Stimulated activated CD8-positive, alpha-beta memory T cell treated with anti-CD3 and anti-CD28 coated beads, Interleukin-15, amount 100 ng/mL, for 24 hours (primary cell): ENCODE measurements at places on chromosomes 16 and 17.

- DNase-seq = no peak
These were observed 3.9 kb upstream of the BEAN1 start for GRCh38 chr16:66423177-66423576.

DNA sequence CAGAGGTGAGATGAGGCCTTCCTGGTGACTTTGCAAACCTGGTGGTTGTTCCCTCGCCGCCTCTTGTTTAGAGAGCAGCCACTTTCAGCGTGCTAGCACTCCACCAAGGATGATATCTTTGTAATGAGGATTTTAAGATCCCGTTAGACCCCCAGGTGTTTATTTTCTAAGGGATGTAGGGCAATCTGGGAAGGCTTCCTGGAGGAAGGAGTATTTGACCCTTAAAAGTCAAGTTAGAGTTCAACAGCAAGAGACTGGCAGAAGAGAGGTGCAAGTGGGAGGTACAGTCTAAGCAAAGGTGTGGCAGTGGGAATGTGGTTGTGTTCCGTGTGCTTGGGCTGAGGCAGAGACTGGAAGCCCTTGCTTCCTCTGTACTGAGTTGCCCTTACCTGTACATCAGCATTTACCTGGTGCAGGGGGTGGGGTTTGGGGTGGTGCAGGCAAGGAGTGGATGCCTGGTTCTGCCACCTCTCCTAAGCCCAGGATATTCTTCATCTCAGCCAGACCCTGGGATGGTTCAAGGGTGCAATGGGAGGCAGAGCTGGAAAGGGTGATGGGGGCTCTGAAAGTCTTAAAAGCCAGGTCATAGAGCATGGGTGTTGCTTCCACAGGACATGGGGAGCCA lies 83.6 kb downstream of the SDR42E1 start:
- DNase-seq = no peak

GRCh38 chr17:74446551-74447500 lies 14.9 kb downstream of the GPRC5C start:
- DNase-seq = no peak

GRCh38 chr16:11229906-11230305 lies 26.1 kb downstream of the SOCS1 start:
- no peak for DNase-seq

DNA sequence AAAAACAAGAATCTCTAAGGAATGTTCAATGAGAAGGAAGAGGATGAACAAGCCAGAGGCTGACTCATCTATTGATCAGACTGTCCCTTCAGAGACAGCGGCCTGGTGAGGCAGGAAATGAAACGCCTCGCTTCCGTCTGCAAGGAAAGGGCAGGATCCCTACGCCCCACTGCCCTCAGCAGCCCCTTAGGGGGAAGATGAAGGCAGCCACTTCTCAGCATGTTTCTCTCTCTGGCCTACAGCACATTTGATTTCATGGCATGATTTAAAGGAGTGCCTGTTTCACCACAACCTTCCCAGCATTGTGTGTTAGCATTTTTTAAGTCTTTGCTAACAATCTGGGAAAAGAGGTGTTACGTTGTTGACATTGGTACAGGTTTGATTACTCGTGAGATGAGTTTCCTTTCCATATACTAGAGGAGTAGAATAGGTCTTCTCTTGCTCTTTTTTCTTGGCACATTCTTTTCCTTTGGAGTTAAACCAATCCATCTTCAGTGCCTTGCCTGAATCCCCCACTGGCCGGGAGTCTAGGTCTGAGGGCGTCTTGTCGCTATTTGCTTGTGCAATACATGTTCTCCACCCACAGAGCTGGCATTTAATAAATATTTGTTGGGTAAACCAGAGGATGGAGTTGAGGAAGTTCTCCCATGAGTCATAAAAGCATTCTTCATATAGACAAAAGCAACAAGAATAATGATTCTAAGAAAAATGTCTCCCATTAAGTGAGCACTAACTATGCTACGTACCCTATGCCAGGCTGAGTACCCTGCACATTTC lies 47.4 kb downstream of the RBFOX3 start:
- DNase-seq = no peak

- DNase-seq = peak; percentile 70
These were observed 1.7 kb downstream of the HS3ST3B1 start for GRCh38 chr17:14302431-14303099.

GRCh38 chr17:31491376-31492131 lies 100.1 kb downstream of the RAB11FIP4 start:
- no peak for DNase-seq

DNA sequence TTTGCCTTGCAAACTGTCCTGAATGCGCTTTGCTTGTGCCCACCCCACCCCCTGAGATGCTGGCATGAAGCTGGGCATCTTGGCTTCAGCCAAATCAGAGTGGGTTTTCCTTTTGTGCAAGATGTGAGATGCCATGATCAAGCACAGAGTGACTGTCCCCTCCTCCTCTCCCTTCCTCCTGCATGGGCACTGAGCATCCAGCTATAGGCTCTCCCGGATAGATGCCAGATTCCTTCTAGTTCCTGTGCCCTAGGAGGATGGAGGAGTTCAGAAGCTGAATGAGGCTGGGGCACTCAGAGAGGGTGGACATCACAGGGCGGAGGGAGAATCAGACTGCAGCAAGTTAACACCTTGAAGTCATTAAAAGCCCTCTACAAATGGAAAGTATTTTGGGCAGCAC lies 384.1 kb upstream of the CCL2 start:
- DNase-seq = no peak

GRCh38 chr16:50585331-50585776 lies 37.2 kb downstream of the NKD1 start:
- no peak for DNase-seq

DNA sequence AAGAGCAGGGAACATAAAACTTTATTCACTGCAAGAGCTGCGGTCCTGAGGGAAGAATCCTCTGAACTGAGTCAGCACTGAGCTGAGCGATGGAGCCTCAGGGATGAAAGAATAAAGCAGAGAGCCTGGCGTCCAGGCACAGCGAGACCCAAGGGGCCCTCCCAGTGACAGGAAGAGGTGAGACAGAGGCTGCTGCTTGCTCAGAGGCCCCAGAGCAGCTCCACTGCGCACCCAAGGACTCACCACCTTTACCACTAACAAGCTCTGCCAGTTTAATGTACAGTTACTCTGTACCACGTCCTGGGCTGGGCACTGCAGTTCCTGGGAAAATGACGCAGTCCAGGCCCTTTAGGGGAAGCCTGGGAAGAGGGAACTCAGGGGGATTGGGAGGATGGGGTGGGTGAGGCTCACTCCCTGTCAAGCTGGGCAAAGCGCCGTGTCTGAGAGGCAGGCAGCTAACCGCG lies 5.6 kb downstream of the GFAP start:
- DNase-seq = no peak

DNA sequence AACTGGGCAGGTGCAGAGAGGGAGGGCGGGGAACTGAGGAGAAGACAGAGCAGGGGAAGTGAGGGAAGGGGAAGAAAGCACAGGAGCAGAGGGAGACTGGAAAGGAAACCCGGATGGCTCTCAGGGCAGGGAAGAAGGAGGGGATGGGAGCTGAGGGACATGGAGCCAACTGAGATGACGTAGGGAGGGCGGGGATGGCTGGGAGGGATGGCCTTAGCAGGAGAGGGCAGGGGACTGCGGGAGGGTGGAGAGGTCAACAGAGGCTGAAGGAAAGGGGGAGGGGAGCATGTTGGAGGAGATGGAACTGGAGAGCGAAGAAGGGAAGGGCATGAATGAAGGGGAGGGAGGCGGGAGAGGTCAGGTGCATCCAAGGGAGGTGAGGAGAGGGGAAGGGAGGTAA lies 81.9 kb downstream of the KCNJ12 start:
- DNase-seq = no peak

DNA sequence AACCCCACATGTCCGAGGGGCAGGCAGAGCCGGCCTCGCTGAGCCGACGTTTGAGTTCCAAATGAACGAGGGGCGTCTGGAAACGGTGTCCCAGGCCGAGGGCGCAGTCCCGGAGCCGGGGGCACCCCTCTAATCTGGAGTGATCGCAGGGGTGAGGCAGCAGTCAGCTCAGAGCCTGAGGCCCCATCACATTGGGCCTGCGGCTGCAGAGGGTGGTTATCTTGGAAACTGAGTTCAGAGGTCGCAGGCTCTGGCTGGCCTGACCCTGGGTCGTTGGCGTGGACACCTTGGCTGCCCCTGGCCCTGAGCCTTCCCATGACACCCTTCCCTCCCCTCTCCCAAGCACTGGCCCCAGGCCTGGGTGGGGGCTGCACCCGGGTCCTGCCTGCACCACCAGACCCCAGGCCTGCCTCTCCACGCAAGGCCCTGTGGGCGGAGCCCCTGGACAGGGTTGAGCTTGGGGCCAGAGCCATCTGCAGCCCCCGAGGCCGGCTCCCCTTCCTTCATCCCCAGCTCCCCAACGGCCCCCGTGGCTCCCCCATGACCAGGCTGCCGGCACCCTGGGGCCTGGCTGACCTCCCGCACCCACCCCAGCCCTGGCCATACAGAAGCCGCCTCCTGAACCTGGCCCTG lies 45.6 kb downstream of the ZFPM1 start:
- DNase-seq = no peak

DNA sequence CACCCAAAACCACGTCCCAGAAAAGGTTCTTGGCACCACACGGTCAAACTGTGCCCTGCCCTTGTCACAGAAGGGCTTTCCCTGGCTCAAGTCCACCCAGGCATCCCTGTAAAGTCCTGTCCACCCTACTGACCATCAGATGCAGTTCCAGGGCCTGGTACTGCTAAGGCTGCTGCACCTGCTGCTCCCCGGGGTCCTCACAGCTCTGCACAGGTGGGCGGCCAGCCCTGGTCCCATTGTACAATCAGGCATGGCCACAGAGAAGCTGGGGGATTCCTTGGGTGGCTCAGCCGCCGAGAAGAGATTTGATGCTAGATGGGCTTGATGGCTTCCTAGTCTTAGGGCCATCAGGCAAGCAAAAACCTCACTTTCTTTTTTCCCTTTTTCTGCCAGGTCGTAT lies 15.3 kb downstream of the ABCA3 start:
- DNase-seq = no peak

DNA sequence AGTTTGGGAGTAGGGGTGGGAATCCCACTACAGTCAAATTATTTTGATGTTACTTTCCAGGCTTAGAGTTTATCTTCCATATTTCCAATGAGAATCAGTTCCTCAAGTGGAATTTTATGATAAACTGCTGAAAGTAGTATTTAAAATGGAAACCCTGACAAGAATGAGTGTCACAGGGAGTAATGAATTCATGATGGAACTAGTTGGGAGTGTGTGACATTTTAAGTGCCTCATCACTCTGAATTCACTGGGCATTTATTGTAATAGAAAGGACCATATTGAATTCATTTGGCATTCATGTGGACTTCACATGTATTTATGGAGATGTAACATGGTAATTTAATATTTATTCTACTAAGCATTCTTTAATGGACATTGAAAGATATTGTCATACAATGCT lies 320.9 kb downstream of the CDH13 start:
- no peak for DNase-seq

GRCh38 chr17:49745175-49746139 lies 18.5 kb downstream of the FAM117A start:
- DNase-seq = no peak

- no peak for DNase-seq
These were observed 87.9 kb downstream of the N4BP1 start for GRCh38 chr16:48522041-48522440.

DNA sequence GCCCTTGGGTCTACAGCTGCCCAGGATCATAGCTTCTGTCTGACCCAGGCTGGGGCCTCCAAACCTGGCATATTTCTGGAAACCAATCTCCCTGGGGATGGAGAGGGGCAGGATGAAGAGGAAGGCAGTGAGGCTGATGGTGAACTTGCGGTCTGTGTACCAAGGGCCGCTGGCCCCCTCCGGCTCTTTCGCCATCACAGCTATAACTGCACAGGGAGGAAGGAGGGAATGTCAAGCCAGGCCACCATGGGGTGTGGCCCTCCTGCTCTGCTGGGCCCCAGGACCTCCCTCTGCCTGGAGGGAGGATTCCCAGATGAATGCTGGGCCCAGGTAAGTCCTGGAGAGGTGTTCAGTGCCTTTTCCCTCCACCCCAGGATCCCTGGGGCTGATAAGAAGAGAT lies 6.3 kb downstream of the SLC38A7 start:
- DNase-seq = no peak

- DNase-seq = no peak
These were observed 15.4 kb downstream of the MFSD11 start for GRCh38 chr17:76753061-76753961.

GRCh38 chr16:64907844-64908243 lies 214.0 kb downstream of the CDH11 start:
- DNase-seq = no peak

- DNase-seq = no peak
These were observed 5.9 kb upstream of the C16orf87 start for GRCh38 chr16:46836534-46837530.

DNA sequence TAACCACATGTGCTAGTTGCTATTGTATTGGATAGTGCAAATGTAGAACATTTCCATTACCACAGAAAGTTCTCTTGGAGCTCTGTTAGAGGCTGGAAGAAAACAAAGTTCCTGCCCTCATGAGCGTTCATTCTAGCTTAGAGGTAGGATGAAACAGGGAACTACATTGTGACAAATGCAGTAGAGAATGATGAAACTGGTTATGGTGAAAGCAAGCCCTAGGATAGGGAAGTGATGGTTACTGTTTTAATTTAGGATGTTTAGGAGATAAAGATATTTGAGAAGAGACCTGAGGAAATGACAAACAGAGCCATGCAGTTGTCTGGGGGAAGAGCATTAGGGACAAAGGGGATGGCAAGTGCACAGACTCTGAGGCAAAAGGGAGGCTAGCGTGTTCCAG lies 50.7 kb downstream of the AATF start:
- no peak for DNase-seq

DNA sequence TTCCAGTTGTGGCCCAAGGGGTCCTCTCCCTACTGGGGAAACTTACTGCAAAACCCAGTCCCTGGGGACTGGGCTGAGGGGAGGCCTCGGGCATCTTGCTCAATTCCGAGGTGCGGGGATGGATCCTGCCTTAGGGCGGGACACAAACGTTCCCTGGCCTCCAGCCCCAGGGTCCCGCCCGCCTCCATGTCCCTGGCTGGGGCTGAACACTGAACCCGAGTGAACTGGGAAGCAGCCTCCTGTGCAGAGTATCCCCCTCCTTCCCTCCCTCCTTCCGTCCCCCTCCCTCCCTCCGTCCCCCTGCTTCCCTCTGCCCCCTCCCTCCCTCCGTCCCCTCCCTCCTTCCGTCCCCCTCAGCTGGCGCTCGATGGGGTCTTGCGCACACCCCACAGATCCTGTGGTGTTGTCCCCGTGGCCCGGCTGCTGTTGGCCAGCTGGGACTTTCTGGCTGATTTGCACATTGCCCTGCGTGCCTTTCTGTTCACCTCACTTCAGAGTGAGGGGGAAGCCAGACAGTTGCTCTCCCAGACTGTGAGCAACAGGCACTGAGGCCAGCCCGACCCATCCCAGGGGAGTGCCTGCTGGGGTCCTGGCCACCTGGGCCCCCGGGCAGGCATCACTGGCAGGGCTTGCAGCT lies 5.5 kb downstream of the TRAF7 start:
- DNase-seq = no peak

DNA sequence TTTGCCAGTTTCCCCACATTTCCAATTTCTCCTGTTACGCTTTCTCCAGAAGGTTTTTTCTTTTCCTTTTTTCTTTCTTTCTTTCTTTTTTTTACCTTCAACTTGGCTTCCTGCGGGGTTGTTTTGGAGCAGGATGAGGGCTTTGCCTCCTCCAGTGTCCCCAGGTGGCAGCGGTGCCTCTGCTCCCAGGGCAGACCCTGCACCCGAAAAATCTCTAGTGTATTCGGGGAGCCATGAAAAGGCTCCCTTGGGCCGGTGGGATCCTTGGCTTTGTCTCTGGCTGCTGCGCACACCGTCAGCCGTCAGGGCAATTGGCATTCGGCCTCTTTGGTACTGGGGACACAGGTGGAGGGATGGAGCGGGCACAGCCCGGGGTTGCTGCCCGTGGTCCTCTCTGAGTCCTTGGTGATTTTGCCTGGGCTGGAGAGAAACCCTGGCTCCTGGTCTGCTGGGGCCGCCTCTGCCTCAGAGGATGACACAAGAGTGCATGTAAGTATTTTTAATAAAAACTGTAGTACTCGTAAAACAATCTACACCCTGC lies 846 bp downstream of the ITGB3 start:
- no peak for DNase-seq
